ENCODE measurements at places on chromosomes 5 and 9. TPM values are rescaled to one million over a fixed set of nuclear protein-coding genes. Genes with fewer than 3 reads are reported as not detected.

Gene PLPP7
- not detected for total RNA-seq

Gene SHOC1
- total RNA-seq: not detected

Gene LRRC14B
- total RNA-seq: not detected

Gene CXCL14
- not detected for total RNA-seq

Gene FAXDC2
- not detected for total RNA-seq

Gene SPINK13
- not detected for total RNA-seq

DNA sequence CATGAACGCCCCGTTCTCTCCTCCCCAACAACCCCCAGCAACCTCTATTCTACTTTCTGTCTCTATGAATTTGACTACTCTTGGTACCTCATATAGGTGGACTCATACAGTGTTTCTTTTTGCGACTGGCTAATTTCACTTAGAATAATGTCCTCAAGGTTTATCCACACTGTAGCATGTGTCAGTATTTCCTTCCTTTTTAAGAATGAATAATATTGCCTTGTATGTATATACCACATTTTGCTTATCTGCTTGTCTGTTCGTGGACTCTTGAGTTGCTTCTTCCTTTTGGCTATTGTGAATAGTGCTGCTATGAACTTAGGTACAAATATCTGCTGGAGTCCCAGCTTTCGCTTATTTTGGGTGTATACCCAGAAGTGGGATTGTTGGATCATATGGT lies 42.7 kb downstream of the IQGAP2 start:
- no peak for DNase-seq

GRCh38 chr5:39178861-39179260 lies 40.5 kb downstream of the FYB1 start:
- no peak for DNase-seq

GRCh38 chr9:27311184-27311583 lies 14.2 kb upstream of the EQTN start:
- no peak for DNase-seq

- no peak for DNase-seq
These were observed 20.0 kb downstream of the OGN start for GRCh38 chr9:92384375-92384774.

GRCh38 chr5:56525113-56525512 lies 290.2 kb upstream of the MAP3K1 start:
- peak; percentile 66 for DNase-seq

DNA sequence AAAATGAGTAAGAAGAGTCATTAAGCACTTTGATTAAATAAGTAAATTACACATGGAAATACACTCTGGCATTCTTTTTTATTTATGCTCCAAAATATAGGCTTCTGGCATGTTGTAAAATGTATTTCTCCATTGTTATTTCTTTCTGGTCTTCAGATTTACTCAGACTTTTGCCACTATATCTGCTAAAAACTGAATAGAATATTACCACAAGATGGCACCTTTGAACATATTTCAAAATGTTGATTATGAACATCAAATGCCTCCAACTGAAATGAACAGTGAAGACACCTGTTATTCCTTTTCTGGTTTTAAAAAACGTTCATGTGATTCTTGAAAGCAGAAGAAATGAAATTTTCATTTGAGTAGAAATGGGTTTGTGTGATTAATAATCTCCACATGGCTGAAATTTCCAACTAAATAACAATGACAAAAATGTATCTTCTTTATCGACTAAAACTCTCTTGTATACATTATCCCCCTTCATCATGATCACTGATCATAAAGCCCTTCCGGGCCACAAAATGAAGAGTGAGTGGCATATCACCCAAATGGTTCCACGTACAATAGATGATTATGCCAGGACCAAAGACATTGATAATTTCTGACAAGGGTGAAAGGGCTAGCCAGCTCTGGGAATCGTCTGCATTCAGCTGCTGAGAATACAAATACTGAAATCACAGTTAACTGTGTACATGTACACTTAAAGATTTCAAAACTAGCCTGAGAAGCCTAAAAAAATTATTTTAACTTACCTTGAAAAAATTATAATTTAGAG lies 23.8 kb downstream of the TYRP1 start:
- no peak for DNase-seq

DNA sequence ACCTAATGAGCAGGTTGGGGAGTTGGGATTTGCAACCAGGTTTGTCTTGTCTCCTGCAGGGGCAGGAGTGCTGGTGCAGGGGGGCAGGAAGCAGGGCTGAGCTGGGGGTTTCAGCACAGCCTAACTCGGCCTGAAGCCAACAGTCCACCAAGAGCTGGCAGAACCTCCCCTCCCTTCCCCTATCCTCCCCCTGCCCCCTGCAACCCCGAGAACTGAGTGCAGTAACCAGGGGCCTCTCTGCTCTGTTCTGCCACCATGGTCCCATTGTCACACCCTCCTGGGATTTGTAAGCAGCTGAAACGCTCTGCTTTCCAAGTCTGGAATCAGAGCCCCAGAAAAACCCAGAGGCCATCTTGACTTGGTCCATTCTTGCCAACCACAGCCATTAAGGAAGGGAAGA lies 72.9 kb downstream of the ARHGEF37 start:
- DNase-seq: no peak

DNA sequence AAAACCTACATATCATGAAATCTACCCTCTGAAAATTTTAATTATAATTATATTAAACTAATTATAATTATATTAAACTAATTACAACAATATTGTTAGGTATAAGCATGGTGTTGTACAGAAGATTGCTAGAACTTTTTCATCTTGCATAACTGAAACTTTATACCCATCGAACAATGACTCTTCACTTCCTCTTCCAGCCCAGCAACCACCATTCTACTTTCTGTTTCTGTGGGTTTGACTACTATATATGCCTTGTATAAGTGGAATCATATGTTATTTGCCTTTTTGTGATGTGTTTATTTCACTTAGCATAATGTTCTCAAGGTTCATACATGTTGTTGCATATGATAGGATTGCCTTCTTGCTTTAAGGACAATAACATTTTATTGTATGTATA lies 274.2 kb upstream of the CCNH start:
- no peak for DNase-seq

Measured in Calu3 (cell line).